ENCODE measurements at places on chromosomes 7 and 10.

- no peak for DNase-seq
Observed at GRCh38 chr10:99532687-99533495, at the start of gene NKX2-3. NKX2-3 (plus strand) TSS chr10:99532942; CDS start chr10:99533132, 190 bp downstream.

DNA sequence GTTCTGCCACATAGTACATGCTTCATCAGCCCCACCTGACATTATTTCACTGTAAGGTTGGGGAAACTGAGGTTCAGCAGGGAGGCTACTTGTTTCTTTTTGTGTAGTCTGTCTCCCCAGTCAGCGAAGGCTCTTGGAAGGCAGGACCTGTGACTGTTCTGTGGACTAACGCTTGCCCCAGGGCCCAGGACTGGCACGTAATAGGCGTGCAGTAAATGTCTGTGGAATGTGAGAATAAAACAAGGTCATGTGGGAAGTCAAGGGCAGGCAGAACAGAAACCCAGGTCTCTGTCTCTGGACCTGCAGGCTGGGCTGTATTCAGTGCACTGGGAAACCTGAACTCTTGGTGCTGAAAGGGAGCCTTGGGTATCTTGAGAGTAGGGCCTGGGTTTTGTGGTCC lies 168.7 kb downstream of the RPS24 start:
- no peak for DNase-seq

GRCh38 chr7:129188372-129188891 lies at the start of gene SMO:
SMO (plus strand) TSS chr7:129188633; CDS start chr7:129189152, 519 bp downstream.
- peak; percentile 77 for DNase-seq

DNA sequence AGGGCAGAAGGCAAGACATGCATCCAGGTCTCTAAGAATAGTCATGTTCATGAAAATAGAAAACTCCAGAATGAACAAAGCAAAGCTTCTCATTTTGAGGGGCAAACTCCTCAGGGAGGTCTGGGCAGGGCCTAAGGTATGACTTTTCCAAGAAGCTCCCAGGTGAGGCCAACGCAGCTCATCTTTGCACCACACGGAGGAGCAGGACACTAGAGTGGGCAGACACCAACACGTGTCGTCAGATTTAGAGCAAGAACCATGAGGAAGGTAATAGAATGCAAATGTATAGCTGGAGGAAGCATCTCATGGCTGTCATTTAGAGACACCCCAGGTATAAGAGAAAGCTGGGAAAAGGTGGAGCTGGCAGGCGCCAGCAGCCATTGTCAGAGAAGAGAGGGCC lies 95.7 kb downstream of the WDFY4 start:
- DNase-seq, result no peak

DNA sequence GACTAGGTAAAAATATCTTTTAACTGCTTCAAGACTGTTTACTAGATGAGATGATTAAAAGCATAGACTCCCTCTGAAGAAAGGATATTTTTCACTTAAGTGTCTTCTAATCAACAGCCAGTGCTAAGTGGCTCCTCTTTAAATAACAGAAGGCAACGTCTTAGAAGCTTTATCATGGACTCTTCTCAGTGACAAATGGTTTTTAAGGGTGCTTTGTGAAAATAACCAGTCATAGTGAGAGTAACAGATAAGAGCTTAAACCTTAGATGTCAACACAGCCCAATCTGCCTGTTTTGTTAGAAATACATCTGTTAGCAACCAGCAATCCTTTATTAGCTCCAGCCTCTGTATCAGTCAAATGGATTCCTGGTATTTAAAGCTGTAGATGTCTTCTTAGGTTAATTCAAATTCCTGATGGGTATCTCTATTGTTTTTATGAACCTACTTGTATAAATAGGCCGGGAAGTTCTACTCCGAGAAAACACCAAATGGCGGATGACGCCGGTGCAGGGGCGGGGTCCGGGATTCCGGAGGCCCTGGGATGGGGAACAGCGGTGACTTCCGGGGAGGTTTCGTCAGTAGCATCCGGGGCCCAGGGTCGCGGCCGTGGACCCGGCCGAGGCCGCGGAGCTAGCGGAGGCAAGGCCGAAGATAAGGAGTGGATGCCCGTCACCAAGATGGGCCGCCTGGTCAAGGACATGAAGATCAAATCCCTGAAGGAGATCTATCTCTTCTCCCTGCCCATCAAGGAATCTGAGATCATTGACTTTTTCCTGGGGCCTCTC lies 285.4 kb downstream of the GPR37 start:
- no peak for DNase-seq

DNA sequence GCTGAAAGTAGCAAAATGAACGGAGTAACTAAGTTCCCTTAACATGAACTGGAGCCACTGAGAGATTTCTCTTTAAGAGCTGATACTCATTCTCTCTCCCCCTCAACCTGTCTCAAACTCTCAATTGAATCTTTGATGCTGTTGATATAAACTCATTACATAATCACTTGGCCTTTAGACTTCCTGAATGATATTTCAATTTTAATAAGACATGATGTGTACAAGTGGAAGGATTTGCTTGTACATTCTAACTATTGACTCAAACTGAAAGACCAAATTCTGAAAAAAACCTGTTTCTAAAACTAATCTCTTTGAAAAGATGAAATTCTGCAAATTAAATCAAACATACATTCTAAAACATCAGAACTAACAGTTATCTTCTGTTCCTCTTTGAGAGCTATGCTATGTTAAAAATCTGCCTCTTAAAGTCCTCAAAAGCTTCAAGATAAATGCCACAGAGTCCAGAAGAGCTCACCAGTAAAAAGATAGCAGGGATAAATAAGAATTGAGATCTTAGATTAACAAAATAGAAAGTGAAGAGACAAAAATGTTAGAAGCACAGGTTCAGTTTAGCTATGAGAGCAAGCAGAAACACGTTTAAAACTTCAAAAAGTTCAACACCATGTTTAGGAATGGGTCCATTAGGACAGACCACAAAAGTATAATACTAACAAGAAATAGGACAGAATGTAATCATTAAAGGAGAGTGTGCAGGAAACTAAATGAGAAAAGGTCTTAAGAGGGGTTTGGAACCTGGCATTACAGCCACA lies 46.1 kb downstream of the TNPO3 start:
- DNase-seq, result no peak

DNA sequence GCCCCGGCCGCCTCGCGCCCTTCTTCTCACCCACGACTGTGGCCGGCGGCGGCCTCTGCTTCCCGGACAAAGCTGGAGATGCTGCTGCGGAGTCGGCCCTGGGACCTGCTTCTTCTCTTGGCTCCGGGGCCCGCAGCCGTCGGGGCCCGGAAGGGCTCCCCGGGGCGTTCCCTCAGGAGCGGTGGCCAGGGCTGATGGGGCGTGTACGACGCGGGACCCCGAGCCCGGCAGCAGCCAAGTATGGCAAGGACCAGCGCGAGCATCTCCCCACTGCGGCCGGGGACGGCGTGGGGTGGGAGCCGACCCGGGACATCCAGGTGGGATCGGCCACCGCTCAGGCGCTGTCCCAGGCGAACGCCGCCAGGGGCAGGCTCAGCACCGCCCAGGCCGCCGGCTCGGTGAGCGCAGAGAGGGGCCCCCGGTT lies 27.6 kb upstream of the BMS1 start:
- DNase-seq, result no peak

GRCh38 chr7:126445991-126446390 lies 806.8 kb downstream of the GRM8 start:
- DNase-seq, result no peak

DNA sequence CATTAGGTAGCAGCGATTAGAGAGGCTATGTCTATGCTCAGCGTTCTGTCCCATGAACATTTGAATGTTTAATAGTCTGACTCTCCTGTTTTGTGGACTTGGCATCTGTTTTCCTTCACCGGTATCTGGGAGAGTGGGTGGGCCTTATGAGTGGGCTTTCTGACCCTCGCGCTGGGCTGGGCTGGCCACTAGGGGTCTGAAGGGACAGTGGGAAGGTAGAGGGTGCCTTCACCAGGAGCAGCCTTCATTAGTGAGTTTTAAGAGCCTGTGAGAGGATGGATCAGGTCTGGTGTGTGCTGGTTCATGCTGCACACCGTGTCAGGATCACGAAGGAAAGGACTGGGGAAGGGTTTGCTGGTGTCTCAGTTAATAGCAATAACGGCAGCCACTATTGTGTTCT lies 33.4 kb downstream of the DCLRE1A start:
- DNase-seq, result no peak

DNA sequence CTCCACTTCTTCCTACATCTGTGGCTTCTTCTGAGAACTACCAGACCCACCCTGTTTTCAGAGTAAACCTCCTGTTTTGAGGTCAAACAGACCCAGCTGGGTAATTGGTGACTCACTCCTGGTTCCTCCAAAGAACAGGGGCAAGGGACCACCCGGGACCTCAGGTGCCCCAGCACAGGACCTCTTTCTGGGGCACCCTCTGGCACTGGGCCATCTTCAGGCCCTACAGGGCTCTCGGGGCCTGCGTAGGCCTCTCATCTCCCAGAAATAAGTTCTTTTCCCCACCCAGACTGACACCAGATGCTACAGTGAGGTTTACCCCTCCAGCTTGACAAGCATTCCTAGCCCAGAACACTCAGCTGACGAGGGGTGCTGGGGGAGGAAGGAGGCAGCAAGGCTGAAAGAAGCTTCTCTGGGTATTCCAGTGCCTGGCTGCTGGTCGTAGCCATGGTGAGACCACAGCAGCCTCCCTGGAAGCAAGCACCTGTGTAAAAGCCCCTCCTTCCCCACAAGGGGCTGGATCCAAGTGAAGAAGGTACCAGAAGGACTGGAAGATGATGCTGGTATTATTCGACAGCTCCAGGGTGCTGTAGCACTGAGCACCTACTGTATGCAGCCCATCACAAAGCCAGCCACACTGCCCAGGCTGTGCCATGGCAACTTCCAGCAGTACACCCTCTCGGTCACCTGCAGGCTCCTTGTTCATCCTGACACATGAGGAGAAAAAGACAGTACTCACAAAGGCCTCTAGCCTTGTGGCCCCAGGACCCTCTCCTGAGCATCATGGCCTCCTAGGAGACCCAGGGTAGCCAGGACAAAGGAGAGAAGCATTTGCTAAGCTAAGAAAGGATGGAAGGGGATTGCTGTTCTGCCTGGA lies 47.4 kb downstream of the ALOX5 start:
- no peak for DNase-seq

- DNase-seq, result peak; percentile 68
Observed at GRCh38 chr7:117873310-117874190, at the start of gene CTTNBP2. CTTNBP2 (minus strand) TSS chr7:117873441; CDS start chr7:117873415, 26 bp downstream.

GRCh38 chr10:72557362-72557761 lies 68.5 kb downstream of the MICU1 start:
- no peak for DNase-seq

- DNase-seq, result no peak
Observed at GRCh38 chr7:85479918-85480643, 293.2 kb upstream of the SEMA3D start.

DNA sequence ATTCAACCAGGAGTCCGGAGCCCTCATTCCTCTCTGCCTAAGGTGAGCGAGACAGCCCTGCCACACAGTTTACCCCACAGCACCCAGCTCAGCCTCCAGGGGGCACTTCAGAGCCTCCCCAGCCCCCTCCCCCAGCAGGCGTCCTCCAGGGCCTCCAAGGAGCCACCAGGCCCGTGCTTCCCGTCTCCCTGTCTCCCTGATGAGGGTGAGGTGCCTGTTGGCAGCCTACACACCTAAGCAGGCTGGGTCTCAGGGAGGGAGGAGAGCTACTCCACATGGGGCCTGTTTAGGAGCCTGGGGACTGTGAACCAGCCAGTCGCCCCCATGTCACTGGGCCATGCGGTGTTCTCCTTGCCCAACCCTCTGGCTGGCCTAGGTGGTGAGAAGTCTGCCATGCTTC lies 28.9 kb upstream of the TRIM8 start:
- DNase-seq, result no peak

- DNase-seq, result no peak
Observed at GRCh38 chr10:67663449-67664087, 32.4 kb downstream of the CTNNA3 start.

DNA sequence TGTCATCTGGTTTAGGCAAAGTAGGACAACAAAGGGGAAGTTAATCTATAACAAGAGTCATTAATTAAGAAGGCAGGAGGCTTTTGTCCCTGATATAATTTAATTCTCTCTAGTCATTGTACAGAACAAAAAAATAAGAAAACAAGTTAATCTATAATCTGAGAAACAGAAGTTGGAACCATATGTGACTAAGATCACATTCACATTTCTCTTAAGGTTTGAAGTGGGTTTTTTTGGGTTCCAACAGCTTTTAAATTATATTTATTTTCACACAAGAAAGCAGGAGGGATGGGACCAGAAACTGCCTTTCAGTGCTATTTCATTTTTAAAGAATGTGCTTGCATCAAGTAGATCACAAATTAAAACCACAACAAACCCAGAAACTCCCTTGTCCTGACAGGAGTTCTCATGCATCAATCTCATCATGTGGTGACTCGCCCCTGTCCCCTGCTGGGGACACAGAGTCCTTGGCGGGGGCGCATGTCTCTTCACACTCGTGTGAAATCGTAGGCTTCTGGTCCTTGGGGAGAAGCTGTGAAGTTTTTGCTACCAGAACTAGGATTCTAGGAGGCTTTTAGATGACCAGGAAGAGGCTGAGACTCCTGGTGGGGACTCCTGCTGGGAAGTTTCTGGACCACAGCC lies 10.1 kb upstream of the OPN4 start:
- no peak for DNase-seq

DNA sequence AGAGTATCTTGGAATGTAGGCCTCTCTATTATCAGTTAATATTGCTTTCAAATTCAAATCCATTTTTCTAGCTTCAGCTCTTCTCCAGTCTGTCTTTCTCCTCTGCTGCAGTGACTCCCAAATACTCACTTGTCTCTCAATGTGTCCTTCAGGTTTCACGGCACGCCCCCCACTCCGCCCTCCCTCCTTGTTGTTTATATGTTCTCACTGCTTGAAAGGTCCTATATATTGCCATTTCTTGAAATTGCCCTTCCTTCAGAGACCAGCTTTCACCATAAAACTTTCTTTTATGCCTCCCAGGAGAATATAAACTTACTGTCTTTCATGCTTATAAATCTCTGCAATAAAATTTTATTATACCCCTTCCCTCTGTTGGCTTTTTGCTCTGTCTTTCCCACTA lies 668.2 kb downstream of the CCSER2 start:
- no peak for DNase-seq

GRCh38 chr10:932589-932988 lies 1.1 kb upstream of the LARP4B start:
- no peak for DNase-seq

GRCh38 chr7:11935905-11936304 lies 103.9 kb upstream of the THSD7A start:
- no peak for DNase-seq

- no peak for DNase-seq
Observed at GRCh38 chr7:106216517-106216922, 68.3 kb downstream of the NAMPT start.

- DNase-seq, result no peak
Observed at GRCh38 chr7:43332193-43332796, 219.8 kb downstream of the HECW1 start.

- no peak for DNase-seq
Observed at GRCh38 chr10:91665842-91666241, 33.0 kb upstream of the PPP1R3C start.

- no peak for DNase-seq
Observed at GRCh38 chr10:71521504-71522441, 125.1 kb downstream of the CDH23 start.

DNA sequence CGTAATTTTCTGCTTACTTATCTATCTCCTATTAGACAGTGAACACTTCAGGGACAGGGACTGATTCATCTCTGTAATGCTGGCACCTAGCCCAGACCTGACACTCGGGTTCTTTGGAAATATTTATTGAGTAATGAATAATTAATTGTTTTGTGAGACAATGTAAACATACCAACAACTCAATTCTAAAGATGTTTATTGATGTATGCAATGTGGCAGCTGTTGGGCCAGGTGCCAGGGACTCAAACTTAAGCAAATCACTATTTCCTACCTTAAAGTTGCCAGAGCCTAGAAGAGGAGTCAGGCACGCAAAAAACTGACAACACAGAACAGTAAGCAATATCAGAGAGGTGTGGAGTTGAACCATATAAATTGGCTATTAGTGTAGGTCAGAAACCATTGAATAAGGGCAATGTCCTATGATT lies 63.6 kb upstream of the BMPER start:
- no peak for DNase-seq

- DNase-seq, result no peak
Observed at GRCh38 chr10:103445767-103446567, 6.2 kb downstream of the CALHM2 start.

Data from mesothelial cell of epicardium (in vitro differentiated cells).